ENCODE measurements at places on chromosomes 16 and 17. TPM values are rescaled to one million over a fixed set of nuclear protein-coding genes. Genes with fewer than 3 reads are reported as not detected.

DNA sequence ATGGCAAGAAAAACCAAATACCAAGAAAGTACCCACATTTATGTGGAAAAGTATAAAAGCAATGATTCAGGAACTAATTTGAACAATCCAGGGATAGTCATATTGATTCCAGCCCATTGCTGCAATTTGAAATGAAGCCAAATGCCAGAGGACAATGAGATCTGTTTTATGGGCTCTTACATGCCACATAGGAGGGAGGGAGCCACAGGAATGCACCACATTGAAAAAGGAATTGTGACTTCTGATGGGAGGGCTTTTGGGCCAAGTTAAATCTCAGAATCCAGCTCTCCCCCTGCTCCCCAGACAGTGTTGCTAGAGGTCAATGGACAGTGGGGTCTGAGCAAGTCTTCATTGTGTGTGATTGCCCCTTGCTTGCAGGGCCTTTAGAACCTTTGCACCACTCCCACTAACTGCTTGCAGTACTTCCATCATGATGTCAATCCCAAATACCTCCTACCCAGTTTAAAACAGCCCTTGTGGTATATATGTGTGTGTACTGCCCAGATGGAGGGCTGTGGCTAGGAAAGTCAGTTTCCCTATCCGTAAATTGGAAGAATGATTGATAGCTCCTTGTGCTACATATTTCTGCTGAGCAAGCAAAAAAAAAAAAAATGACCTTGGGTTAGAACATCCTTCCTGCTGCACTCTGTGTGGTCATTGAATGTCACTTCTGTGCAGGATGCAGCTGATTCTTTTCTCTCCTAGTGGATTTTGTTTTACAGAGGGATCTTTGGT is 406.8 kb downstream of the UTP18 start:
- H3K4me1 ChIP-seq: no peaks in the 10 kb centered on the region
- H3K27ac ChIP-seq: no peak overlapping the region
- H3K27me3 ChIP-seq: peaks cover 7% of the 10 kb centered on the region

DNA sequence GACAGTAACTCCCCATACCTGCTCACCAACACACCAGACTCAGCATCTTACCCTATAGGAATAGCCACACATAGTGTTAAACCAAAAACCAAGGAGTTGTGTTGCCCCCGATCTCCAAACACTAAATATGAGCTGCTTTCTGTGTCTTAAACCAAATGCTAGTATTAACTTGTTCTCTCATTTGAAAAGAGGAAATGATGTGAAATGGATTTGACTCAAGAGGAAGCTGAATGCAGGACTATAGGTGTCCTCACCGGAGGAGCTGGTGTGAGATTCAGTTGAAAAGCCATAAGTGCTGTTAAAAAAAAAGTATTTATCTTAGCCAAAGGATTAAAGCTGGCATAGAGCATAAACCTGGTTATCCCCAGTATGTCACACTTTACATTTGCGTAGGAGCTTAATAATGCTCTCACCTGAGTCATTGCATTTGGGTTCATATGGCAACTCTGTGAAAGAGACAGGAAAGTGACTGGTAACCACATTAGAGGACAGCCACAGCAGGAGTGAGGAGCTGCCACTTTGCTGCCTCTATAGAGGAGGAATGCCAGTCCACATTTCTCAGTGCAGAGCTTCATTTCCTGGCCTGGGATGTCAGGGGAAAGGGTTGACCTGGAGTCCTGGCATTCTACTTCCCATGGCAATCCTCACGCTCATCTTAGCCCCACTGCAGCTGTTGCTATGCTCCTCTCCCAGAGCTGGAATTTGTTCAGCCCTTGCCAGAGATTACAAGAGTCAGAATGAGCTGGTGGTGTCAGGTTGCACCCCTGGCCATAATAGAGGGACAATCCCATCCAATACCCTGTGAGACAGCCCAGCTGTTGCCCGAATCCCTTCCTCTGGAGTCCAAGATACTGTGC is 143.3 kb upstream of the ANKFN1 start:
- H3K36me3 ChIP-seq: no peaks in the 10 kb centered on the region
- H3K4me3 ChIP-seq: no peak overlapping the region
- H3K27ac ChIP-seq: no peak overlapping the region
- no peaks in the 10 kb centered on the region for H3K27me3 ChIP-seq

GRCh38 chr17:48093341-48094045 is 7.8 kb downstream of the CBX1 start:
- H3K27ac ChIP-seq: no peak overlapping the region
- H3K36me3 ChIP-seq: peaks cover 8% of the 10 kb centered on the region
- no peak overlapping the region for H3K4me3 ChIP-seq
- no peak for DNase-seq

DNA sequence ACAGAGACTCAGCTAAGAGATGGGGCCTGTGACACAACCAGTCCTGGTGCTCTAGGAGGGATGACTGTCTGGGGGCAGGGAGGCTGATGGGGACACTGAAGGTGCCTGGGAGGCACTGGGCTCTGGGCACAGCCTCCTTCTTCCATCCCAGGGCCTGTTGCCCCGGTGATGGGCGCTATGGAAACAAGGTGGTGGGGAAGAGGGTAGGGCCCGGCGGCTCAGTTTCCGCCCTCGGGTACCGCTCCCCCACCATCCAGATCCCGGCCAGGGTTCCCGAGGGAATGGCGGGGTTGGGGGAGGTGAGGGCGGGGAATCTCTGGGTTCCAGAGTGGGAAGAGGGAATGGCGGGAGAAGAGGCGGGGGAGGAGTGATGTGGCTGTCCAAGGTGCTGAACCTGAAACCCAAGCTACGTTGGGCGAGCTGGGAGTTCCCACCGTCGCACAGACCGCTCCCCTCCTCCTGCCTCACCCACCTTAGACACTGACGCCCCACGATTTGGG is 981 bp downstream of the KCNH4 start:
- peaks cover 2% of the 10 kb centered on the region for H3K27me3 ChIP-seq
- H3K4me1 ChIP-seq: peaks cover 55% of the 10 kb centered on the region
- H3K4me3 ChIP-seq: peak overlapping the region; percentile 49
- H3K36me3 ChIP-seq: no peaks in the 10 kb centered on the region
- DNase-seq: peak; percentile 39

GRCh38 chr16:64882078-64882784 is 239.6 kb downstream of the CDH11 start:
- H3K4me1 ChIP-seq: no peaks in the 10 kb centered on the region
- no peaks in the 10 kb centered on the region for H3K27me3 ChIP-seq
- H3K27ac ChIP-seq: no peak overlapping the region
- H3K36me3 ChIP-seq: no peaks in the 10 kb centered on the region

- H3K4me1 ChIP-seq: peaks cover 54% of the 10 kb centered on the region
- H3K27me3 ChIP-seq: no peaks in the 10 kb centered on the region
- H3K4me3 ChIP-seq: no peak overlapping the region
- DNase-seq: no peak
These were observed 31.1 kb downstream of the SNN start for GRCh38 chr16:11699234-11699894.

Gene DPEP2
- total RNA-seq: 3.9 TPM

Gene KCNH4
- 0.39 TPM for total RNA-seq

Gene NOG
- total RNA-seq: not detected
